Stimulated activated CD4-positive, alpha-beta T cell treated with anti-CD3 and anti-CD28 coated beads, Interleukin-4, amount 100 ng/mL, for 4 hours (primary cell): ENCODE measurements at places on chromosomes 16 and 17.

DNA sequence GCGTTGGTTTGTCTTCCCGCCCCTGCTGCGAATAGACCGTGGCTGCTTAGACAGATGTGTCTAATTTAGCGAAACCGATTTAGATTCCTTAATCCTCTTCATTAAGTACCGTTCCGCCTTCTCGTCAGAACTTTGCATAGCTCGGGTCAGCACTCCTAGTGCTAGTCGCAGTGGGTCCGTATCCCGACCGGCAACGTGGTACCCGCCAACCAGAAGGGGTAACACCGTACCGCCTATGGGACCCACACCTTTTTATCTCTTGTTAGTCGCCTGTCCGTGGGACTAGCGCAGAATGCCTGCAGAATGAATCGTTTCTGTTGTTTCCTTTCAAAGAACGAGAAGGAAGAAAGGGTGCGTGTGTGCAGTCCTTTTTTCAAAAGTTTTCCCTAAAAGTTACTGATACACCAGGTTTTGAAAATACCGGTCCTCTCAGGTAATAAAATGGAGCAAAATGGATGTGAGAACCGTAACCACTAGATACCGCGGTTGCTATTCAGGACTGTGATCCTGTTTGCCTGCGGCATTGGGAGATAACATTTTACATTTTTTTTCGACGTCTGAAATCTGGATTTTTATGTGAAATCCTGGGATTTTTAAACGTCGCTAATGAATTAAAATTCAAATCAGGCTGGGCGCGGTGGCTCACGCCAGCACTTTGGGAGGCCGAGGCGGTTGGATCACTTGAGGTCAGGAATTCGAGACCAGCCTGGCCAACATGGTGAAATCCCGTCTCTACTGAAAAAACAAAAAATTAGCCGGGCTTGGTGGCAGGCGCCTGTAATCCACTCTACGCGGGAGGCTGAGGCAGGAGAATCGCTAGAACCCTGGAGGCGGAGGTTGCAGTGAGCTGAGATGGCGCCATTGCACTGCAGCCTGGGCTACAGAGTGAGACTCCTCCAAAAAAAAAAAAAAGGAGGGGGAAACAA lies 998 bp upstream of the SRSF1 start:
- DNase-seq = no peak

GRCh38 chr17:68908045-68908444 lies 47.1 kb downstream of the ABCA8 start:
- no peak for DNase-seq

DNA sequence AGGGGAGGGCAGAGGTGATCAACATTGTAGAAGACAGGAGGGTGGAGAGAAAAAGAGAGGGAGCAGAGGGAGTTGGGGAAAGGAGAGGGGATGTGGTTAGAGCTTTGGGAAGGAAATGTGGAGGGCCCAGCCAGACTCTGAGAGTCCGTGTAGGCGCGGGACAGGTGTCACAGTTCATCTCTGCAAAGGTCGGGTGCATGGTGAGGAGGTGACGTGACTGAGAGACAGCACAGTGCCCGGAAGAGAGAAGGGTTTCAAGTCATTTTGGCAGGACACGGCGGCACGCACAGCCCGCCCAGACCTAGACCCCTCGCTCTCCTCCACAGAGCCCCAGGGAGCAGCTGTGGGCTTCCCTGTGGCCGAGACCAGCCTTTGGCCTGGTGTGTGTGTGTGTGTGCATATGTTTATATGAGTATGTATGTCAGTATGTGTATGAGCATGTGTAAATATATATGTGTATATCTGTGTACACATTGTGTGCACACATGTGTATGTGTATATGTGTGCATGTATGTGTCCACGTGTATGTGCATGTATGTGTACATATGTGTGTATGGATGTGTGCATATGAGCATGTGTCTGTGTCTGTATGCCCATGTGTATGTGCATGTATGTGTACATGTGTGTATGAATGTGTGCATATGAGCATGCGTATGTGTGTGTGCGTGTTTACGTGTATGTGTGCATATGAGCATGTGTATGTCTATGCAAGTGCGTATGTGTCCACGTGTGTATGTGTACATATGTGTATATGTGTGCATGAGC lies 104.6 kb downstream of the SEC14L1 start:
- no peak for DNase-seq

DNA sequence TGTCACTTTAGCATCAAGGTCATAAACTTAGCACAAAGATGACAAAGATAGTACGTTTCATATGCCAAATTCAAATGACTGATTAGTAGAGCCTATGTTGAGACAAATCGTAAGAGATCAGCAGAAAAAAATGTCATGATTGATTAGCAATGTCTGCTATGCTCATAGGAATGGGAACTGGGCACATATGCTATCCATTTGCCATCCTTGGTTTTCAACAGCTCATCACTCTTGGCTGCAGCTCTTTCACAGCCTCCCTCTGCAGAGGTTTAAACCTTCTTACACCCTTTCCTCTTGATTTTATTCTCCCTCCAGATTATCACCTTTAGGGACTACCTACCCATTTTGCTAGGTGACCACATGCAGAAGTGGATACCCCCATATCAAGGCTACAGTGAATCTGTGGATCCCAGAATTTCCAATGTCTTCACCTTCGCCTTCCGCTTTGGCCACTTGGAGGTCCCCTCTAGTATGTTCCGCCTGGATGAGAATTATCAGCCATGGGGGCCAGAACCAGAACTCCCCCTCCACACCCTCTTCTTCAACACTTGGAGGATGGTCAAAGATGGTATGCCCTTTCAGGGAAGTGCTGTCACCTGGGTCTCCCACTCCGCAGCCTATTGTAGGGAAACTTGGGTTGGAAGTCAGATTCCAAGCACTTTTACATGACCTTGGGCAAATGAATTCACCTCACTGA lies 16.2 kb downstream of the MPO start:
- no peak for DNase-seq

GRCh38 chr17:50891577-50891989 lies 25.4 kb upstream of the TOB1 start:
- no peak for DNase-seq

- DNase-seq = no peak
Observed at GRCh38 chr16:59013930-59014329, 279.8 kb upstream of the GOT2 start.
